Frontal cortex (tissue), 4 donors: ENCODE measurements at places on chromosomes 6 and 20.

GRCh38 chr6:46490425-46491200, 636 bp downstream of the RCAN2 start:
- DNase-seq, result peak; percentile 67

- no peak for DNase-seq
Measured at GRCh38 chr20:36642136-36642535, 3.9 kb downstream of the SLA2 start.

DNA sequence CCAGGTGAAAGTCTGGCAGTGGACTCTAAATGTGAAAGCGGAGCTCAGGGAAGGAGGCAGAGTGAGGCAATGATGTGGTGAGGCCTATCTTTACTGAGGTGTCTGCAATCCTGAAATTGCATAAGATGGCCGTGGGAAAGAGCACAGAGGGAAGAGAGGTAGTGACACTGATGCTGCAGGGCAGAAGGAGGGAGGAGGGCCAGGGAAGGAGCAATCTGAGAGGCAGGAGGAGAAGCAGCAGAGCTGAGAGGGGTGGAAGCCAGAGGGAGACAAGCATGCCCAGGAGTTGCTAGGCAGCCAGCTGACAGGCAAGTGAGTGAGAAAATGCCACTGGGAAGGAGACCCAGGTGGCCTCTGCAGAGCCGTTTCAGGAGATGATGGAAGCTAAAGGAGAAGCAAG, 97.4 kb upstream of the CNR1 start:
- DNase-seq, result no peak

DNA sequence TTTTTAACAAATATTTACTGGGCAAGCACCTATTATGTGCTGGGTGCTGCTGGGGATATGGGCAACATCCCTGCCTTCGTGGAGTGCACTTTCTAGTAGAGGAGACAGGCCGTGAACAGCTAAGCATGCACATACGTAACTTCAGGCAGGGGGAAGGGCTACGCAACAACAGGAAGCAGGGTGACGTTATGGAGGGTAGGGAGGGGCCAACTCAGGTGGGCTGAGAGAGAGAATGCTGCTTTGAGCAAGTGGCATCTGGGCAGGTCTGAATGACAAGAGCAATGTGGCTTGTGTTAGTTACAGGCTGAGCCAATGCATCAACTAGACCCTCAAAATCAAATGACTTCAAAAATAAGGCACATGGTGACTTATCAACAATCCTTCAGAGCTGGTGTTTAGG, 112.1 kb downstream of the CDC5L start:
- DNase-seq, result no peak

DNA sequence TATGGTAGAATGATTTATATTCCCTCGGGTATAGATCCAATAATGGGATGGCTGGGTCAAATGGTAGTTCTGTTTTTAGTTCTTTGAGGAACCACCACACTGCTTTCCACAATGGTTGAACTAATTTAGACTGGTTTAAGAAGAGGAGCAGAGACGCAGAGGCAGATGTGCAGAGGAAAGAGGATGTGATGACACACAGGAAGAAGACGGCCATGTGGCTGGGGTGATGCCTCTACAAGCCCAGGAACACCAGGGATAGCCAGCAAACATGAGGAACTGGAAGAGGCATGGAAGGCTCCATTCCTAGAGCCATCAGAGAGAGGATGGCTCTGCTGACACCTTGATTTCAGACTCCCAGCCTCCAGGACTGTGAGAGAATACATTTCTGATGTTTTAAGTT, 218.3 kb upstream of the DTNBP1 start:
- no peak for DNase-seq

DNA sequence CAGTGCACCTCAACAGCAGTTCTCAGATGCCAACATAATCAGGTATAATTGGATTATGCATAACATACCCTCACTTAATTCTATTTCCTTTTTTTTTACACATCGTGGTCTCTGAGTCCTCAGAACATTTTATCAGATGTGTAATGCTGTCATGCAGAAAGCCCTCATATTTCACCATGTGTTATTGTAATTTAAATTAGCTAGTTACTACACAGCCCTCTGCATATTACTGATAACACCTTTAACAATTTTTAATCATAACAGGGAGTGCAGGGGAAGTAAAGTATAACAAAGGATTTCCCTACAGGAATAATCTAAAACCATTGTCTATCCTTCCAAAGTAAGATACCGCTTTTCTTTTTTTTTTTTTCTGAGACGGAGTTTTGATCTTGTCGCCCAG, 91.9 kb upstream of the CCDC28A start:
- DNase-seq, result no peak

DNA sequence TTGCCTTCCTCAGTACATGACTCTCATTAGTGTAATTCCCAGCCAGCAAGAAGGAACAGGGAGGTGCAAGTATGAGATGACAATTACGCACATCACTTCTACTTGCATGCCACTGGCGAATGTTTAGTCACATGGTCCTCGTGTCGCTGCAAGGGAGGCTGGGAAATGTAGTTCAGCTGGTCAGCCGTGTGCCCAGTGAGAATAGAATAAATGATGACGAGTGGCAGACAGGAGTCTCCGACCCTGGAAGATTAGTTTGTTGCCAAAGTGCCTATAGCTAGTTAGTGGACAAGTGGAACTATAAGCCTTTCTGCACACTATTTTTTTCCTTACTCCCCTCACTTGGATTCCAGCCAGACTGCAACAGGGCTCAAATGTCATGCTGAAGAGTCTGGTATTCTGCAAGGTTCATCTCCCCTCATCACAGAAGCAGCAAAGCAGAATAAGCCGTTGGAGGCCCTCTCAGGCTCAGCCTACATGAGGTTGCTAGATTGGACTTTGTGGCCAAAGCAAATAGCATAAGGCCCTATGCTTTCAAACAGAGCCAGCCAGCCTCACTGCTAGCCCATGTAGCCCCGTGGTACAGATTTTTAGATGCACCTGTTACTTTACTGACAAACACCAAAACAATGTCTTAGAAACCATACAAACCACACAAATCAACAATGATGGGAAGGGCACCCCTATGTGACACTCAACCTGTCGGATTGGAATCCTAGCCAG, 9.7 kb downstream of the LINC00237 start:
- no peak for DNase-seq

DNA sequence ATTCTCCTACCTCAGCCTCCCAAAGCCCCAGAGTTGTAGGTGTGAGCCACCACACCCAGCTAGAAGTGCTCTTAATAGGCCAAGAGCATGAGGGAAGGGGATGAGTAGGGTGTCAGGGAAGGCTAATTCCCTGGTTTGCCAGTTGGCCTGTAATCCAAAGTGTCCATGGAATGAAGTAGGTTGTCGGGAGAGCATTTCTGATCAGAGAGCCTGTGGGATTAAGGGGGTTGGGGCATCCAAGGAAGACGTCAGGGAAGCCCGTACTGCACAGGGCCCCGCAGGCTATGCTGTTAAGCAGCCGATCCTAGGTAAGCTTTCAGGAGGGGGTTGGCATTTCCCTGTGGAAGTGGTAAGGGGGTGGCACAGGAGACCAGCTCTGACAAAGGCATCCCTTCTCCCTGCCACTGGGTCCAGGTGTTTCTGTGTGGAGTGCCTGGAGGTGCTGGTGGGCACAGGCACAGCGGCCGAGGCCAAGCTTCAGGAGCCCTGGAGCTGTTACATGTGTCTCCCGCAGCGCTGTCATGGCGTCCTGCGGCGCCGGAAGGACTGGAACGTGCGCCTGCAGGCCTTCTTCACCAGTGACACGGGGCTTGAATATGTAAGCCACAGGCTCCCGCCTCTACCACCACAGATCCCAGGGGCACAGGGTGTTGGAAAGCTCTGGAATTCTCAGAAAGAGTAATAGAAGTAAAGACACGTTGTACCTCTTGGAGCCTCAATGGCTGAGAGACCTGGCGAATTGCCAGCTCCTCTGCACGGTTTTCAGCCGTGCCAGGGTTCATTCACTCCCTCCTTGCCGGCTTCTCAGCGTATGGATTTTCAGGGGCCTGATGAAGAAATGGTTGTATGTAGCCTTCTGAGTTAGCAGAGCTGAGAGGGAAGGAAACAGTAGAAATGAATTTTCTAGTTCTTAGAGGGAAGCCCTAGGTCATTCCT, 21.4 kb upstream of the MAPRE1 start:
- no peak for DNase-seq

DNA sequence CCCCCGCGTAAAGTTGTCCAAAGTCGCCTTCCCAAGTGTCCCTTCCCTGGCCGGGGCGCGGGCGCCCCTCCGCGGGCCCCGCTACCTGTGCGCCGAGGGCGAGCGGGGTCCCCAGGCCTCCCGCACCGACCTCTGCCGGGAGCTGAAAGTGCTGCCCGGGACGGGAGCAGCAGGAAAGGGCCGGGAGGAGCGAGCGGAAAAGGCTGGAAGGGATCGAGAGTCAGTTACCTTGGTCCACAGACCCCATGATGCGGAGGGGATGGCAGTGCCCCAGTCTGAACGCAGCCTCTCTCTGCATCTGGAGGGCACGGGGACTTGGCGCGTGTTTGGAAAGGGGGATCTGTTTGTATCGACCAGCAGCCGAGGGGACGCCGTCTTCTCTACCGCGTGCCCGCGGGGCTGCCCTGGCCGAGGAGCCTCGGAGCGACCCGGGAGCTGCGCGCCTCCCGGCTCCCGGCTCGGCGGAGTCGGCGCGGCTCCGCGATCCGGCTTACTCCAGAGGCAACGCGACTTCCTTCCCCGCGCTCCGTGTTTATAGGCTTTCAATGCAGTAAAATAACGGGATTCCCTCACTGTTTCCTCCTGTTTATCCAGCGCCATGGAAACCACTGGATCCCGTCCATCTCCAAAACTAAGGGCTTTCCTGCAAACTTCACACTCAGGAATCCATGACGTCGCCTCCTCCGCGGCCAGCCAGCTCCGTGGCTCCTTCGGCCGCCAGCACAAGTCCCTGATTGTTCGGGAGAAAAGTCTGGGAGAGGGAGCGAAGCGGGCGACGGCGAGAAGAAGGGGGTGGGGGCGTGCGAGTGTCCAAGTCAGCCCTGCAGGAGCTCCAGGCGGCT, 20.0 kb upstream of the NFATC2 start:
- peak; percentile 63 for DNase-seq

DNA sequence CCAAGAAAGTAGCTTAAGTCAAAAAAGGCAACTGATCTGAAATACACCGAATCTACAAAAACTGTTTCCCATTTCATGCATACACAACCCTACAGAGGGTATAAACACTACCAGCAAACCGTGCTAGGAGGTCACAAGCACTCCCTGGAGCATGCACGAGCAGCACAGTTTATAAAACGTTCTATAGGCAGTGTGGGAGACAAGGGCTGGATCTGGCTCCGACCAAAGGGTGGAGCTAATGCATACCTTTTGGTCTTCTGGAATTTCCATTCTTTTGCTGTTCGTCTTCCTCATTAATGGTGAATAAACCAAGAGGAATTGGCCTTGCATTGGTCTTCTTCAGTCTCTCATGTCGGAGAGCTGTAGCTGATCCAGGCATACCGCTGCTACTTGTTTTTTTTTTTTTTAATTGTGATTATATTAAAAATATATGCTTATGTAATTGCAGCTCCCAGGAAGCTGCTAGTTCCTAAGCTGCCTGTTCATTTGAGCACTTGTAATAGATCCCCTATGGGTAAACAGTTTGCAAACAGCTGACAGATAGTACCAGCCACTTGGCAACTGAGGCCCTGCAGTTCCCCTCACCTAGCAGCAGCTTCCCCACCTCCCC, 24.5 kb downstream of the MAP7 start:
- DNase-seq, result no peak

- DNase-seq, result no peak
Measured at GRCh38 chr20:13174402-13174801, 46.7 kb upstream of the ISM1 start.

DNA sequence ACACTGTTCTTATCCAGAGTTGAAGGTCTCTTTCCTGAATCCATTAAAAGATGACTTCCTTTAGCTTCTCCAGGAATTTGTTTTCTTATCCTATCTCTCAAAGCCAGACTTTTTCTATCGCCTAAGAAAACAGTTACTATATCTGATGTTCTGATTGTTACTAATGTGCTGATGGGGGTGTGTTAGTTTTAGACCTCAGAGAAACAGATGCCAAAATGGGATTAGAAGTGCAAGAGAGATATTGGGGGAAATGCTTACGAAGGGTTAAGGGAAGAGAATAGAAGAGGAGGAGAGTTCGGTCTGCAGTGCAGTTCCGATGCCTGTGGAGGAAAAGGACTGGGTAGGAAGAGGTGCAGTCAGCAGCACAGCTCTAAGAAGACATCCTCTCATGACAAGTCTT, 35.7 kb upstream of the ADGRG6 start:
- no peak for DNase-seq

DNA sequence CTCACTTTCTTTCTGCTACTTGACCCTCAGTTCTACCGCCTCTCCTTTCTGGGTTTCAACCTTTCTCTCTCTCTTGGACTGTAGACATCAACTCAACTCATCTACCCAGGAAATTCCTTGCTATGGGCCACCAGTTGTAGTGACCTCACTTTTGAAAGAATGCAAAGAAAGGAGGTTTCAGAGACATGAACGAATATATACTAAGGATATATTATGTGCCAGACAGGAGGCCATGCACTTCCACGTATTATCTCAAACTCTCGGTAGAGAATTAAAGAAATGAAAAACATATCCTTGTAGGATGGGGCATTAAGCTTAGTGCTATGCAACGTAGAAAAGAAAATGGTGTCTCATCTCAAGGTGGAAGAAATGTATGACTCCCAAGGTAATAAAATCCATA, 67.3 kb upstream of the NT5E start:
- no peak for DNase-seq

DNA sequence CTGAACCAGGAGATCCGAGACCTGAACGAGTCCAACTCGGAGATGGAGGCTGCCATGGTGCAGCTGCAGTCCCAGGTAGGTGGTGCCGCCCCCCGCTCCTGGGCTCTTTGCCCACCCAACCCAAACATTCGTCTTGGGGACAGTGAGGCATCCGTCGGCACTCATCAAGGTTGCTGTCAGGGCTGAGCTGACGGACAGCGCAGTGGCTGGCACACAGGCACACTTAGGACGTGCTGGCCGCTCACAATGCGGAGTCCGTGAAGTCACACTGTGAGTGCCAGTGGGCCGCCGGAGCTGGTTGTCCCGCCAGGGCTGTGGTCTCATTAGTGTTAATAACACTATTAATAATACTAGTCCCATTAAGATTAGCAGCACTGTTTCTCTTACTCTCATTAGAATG, 18.2 kb upstream of the PCMTD2 start:
- DNase-seq, result no peak

DNA sequence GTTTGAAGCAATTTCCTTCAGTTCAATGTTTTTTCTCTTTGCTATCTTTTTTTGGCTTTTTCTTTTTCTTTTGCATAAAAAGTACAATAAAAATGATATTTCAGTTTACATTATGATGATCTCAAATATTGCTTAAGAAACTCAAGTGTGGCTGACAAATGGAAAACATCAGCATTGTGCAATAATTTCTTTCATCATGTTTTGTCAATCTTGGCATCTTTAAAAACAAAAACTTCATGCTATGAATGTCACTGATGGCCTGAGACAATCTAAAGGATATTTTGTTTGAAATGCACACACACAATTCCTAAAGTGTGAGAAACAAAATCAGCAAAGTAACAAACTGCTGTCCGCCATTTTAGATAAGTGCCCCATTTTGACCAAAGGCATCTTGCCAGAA, 13.9 kb upstream of the MTCL3 start:
- no peak for DNase-seq

GRCh38 chr20:38252292-38253288, 7.9 kb downstream of the KIAA1755 start:
- DNase-seq, result no peak

GRCh38 chr6:41449399-41450245, 96.6 kb upstream of the FOXP4 start:
- DNase-seq, result no peak

GRCh38 chr6:6518631-6519427, 69.7 kb upstream of the LY86 start:
- no peak for DNase-seq
